Islet precursor cell (in vitro differentiated cells): ENCODE measurements at places on chromosomes 12 and 14.

- no peak for DNase-seq
These were observed 106.0 kb upstream of the NOVA1 start for GRCh38 chr14:26703686-26704366.

DNA sequence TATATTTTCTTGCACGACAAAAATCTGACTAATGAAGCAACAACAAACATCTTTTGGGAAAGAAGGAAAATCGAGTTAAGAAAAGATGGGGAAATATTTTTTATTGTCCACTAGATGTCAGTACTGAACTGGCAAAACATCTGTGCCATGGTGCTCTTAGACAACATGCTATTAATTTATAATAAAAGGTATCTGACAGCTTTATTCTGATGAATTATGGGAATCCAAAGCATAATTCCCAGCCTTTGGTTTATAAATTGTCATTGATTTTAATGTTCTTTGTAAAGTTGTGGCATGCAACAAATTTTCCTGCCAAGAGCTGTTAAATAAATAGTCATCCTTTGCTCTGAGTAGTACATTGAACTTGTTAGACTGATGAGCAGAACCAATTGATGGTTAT lies 231.2 kb downstream of the ETNK1 start:
- no peak for DNase-seq

DNA sequence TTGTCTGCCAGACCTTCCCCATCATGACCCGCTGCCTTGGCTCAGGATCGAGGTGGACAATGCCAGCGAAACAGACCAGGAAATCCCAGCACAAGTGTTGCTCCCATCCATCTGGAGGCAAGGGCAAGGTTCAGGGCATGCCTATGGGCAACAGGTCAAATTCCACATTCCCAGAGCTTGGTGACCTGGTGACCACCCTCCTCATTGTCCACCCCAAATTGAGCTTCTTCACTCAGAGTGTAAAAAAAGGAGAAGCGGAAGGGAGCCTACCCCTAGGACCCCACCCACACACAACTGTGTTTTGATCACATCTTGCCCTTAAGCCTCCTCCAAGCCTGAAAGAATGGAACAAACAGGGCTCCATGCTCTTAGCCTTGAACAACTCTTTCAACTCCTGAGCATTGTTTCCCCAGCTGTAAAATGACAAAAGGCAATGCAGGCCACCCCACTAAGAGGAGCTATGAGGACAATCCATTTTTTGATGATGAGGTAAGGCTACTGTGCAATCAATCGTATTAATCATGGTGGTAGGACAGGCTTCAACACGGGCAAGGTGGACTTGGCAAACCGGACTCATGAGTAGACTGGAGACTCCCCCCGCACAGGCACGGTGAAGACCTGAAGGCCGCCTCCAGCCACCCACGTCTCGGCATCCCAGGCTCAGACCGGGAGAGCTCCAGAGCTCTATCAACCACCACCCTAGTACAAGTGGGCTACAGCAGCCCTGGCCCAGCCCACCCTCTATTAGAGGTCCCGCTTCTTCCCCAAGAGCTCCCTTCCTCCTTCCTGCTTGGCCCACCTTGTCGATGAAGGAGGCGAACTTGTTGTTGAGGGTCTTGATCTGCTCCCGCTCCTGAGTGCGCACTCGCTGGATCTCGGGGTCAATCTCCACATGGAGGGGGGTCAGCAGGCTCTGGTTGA lies 866 bp downstream of the KRT79 start:
- DNase-seq: no peak

- DNase-seq: no peak
These were observed 42.1 kb downstream of the GPR68 start for GRCh38 chr14:91202234-91202974.

DNA sequence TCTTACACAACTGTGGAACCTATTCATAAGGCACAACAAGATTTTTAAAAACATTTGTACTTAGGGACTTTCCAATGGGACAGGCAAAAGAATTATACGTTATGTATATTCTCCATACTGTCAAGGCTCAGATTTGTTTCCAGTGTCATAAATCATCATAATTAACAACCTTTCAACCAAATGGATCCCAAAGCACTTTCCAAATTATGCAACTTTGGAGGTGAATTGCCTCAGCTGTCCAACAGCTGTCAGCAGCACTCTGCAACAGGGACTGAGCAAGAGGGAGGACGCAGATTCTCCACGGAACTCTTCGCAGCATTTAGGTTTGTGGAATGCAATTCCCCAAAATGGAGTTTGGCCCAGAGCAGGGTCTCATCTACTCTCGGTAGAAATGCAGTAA lies 186.6 kb downstream of the PAX9 start:
- DNase-seq: no peak

DNA sequence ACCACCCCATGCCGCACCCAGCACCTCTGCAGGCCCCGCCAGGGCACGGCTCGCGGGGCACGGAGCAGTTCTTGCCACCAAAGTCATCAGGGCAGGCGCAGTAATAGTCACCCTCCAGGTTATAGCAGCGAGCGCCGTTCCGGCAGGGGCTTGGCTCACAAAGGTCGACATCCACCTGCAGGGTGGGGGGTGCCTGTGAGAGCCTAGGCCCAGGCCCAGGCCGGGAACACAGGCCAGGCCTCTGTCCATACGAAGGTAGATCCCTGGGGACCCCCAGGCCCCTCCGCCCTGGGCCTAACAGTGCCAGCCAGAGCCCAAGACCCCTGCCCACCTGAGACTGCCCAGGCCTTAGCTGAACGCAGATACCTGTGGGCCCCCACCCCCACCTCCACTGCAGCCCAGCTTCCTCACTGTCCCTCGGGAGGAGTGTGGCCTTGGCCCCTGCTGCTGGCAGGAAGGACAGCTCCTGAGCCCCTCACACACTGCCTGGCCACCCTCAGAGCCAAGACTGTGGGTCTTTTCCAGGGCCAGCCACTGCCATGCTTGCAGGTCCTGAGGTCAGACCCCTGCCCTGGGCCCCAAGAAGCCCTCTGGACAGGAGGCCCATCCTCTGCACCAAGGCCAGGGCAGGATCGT lies 19.3 kb downstream of the JAG2 start:
- no peak for DNase-seq

DNA sequence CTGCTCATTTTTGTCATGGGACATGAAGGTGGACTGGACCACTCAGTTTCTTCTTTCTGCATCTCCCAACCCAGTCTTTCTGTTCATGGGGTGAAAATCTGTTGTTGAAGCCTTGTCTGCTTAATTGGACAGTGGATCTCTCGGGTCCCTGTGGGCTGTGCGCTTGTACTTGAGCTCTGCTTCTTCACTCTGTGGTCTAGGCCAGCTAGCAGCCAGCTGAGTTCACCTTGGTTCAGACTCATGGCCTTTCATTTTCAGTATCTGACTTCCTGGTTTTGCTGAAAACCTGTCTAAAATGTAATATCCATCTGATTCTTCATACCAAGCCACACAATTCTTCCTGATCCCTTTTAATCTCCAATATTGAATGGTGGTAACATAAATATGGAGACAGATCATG lies 117.2 kb downstream of the LRRK2 start:
- no peak for DNase-seq
